ENCODE measurements at places on chromosomes 3 and 15.

DNA sequence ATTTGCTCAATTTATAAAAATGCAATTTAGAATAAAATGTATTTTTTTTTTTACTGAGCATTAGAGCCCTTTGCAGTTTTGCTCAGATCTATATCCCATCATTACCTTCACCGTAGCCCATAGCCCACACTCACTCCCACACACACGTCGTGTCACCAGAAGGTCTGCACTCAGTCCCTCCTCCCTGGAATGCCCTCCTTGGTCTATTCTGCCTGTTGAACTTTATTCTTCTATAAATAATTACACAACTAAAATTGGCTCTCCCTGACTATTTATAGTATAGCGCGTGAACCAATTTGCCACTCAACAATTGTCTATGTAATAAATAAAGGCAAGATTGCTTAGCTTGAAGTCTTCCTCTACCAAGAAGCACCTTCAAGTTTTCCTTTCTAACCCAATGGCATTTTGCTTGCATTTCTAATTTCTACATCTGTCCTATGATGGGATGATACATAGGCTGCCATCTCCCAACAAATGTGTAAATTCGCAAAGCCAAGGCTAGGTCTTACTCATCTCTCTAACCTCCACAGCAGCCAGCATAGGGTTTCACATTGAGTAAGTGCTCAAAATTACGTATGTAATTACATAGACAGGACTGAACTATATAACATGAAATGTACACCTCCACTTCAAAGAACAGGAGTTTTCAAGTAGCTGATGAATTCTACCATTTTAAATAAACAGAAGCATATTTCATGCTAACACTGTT lies 172.0 kb upstream of the HES1 start:
- DNase-seq: no peak

DNA sequence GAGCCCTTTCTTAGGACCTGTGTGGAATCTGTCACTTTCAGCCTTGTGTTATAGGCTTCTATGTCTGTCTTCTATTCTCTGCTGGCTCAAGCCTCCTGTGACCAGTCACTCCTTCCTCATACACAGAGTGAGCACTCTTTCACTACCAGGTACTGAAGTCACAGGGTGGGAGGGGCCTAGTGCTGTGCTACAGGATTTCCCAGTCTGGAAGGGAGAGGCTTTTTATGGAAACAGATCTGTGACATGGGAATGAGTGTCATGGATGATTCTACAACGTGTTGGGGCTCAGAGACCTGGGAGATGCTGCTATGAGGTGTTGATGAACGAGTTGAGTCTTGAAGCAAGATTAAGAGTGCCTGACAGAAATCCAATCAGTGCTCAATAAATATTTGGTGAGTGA lies 100.5 kb downstream of the PDCD6IP start:
- DNase-seq: no peak

DNA sequence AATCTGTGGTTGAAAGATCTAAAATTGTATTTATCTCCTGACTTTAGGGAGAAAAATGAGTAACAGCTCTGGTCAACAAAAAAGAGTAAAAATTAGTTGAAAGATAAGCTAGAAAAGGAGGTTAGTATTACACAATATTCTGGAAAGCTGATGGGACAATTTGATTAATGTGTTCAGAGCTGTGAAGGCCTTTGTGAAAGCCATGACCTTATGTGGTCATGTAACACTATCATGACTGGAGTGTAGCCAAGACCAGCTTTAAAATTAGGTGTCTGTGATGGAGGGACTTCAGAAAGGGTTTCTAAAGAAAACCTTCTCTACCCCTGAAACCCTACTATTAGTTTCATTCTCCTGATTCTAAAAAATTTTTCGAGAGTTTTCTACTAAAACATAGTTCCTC lies 127.2 kb downstream of the NFKBIZ start:
- DNase-seq: no peak

- DNase-seq: no peak
Measured at GRCh38 chr3:51717446-51717845, 10.6 kb downstream of the GRM2 start.

GRCh38 chr3:15923640-15924405 lies 126.0 kb upstream of the ANKRD28 start:
- DNase-seq: no peak

All from stimulated activated CD4-positive, alpha-beta T cell treated with anti-CD3 and anti-CD28 coated beads, Interleukin-1b, Interleukin-23, amount 100 ng/mL, for 4 hours (primary cell).